ENCODE measurements at places on chromosomes 6 and 20.

GRCh38 chr6:168129292-168130167 lies 50.5 kb upstream of the FRMD1 start:
- no peak for DNase-seq

GRCh38 chr20:1741309-1742048 lies 83.9 kb upstream of the SIRPG start:
- no peak for DNase-seq

- DNase-seq, result no peak
These were observed 79.0 kb downstream of the TULP4 start for GRCh38 chr6:158391276-158391675.

DNA sequence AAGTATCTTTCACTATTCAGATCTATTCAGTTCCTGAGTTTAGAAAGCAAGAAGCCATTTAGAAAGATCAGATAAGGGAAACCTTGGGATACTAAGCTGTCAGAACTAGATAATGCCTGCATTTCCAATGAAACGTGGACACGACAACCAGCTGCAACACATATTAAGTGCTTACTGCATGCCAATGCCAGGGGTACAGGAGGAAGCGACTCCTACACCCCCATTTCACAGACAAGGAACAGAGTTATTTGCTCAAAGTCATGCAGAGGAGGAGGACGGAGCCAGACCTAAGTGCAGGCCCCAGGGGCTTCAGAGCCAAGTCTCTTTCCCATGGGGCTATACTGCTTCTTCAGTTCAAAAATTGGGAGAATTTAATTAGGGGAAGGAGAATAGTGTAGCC lies 62.4 kb downstream of the PREX1 start:
- no peak for DNase-seq

GRCh38 chr6:125097186-125097585 lies 56.4 kb upstream of the TPD52L1 start:
- DNase-seq, result no peak

DNA sequence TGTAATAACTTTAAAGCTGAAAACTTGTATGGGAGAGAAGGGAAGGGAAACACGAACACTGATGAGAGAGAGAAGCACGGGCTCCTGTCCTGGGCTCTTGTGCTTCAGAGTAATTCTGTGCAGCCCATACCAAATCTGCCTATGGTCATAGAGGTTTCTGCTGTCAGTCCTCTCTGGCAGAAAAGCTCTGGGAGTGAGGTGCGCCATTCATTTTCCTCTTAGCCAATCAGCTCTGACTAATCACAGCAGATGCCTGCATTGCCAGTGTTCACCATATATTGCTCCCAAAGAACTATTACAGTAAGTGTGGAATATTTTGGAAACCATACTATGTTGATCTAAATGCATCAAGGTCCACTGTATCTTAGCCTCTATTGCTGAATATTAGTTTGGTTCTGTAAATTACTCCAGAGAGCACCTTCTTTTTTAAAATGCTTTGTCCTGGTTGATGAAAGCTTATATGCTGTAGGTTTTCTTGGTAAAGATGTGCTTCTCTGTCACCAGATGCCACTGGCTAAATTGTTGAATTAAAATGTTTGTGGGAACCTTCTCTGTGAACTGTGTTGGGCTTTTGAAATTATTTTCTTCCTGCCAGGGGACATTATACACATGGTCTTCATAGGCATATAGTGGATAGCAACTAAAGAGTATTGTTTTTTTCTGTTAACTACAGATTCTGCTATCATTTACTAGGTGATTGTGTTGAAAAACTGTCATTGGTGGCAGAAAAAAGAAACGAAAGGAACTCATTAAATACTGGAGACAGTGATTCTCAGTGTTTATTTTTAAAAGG lies 38.3 kb downstream of the DCBLD1 start:
- DNase-seq, result no peak

DNA sequence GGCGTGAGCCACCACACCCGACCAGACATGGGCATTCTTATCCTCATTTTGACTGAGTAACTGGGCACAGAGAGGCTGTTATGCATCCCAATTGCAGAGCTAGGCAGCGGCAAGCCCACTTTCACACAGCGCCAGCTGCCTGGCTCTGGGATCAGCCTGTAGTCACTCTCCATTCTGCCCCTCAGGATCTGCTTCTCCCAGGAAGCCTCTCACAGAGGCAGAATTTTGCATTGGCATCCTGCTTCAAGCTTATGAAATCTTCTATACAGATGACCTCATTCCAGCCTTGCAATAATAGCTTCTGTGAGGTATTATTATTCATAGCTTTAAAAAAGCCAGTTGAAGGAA lies 37.0 kb upstream of the IER3 start:
- DNase-seq, result no peak
